ENCODE measurements at places on chromosomes 3 and 15. TPM values are rescaled to one million over a fixed set of nuclear protein-coding genes. Genes with fewer than 3 reads are reported as not detected.

- H3K4me3 ChIP-seq, result no peak overlapping the region
- H3K27me3 ChIP-seq, result no peaks in the 10 kb centered on the region
- no peak for DNase-seq
- no peak overlapping the region for H3K27ac ChIP-seq
Measured at GRCh38 chr15:64030123-64030522, 16.2 kb downstream of the DAPK2 start.

Gene CHDH
- 1.2 TPM for total RNA-seq

Gene NME9
- total RNA-seq, result 0.22 TPM

DNA sequence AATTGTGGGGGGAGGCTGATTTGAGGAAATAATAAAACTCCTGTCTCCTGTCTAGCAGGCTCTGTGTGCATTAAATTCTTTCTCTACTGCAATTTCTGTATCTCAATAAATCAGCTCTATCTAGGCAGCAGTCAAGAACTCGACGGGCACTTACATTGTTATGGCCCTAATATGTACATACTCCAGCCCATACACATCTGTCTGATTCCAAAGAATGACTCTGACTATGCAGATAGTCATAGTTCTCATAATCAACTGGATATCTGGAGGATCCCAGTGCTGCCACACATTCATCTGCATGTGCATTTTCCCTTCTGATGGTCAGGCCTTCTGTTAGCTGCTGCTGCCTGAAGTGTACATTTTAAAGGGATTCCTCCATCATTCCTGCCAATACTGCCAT, 114.6 kb downstream of the GABRB3 start:
- H3K4me1 ChIP-seq, result no peaks in the 10 kb centered on the region
- no peaks in the 10 kb centered on the region for H3K36me3 ChIP-seq
- DNase-seq, result no peak
- H3K27me3 ChIP-seq, result no peaks in the 10 kb centered on the region
- H3K27ac ChIP-seq, result no peak overlapping the region

- no peak overlapping the region for H3K4me3 ChIP-seq
- no peak for DNase-seq
- no peaks in the 10 kb centered on the region for H3K27me3 ChIP-seq
- no peak overlapping the region for H3K27ac ChIP-seq
Measured at GRCh38 chr3:39387411-39387975, 4.3 kb downstream of the SLC25A38 start.

- H3K27ac ChIP-seq, result no peak overlapping the region
- H3K27me3 ChIP-seq, result no peaks in the 10 kb centered on the region
- H3K4me3 ChIP-seq, result no peak overlapping the region
- H3K4me1 ChIP-seq, result peaks cover 31% of the 10 kb centered on the region
- no peaks in the 10 kb centered on the region for H3K36me3 ChIP-seq
Measured at GRCh38 chr15:77575203-77575934, 57.3 kb downstream of the LINGO1 start.

GRCh38 chr15:77671362-77672056, 38.8 kb upstream of the LINGO1 start:
- no peak overlapping the region for H3K27ac ChIP-seq
- H3K36me3 ChIP-seq, result no peaks in the 10 kb centered on the region
- no peak for DNase-seq
- no peaks in the 10 kb centered on the region for H3K4me1 ChIP-seq
- H3K27me3 ChIP-seq, result peaks cover 20% of the 10 kb centered on the region

DNA sequence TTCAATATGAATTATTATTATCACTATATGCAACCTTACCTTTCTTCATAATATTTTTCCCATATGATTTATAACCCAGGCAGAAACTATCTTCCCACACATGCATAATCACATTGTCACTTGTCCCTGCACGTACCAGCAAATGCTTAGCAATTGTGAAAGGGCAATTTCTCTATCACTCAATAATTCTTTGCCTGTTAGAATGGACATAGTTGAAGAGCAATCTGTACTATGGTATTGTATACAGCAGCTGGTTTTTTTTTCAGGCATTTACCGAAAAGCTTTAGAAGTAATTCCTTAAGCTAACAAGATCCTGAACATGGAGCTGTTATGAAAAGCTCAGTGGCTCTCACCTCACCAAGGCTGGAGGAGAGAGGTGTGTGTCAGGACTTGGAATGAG, 999.5 kb downstream of the TUSC7 start:
- H3K27ac ChIP-seq, result no peak overlapping the region
- H3K36me3 ChIP-seq, result no peaks in the 10 kb centered on the region
- DNase-seq, result no peak
- no peaks in the 10 kb centered on the region for H3K4me1 ChIP-seq
- H3K4me3 ChIP-seq, result no peak overlapping the region

Gene FBLN2
- total RNA-seq, result 46.9 TPM

GRCh38 chr15:63600001-63600615, 2.9 kb downstream of the FBXL22 start:
- peaks cover 57% of the 10 kb centered on the region for H3K4me1 ChIP-seq
- H3K4me3 ChIP-seq, result peak overlapping the region; percentile 55
- no peaks in the 10 kb centered on the region for H3K27me3 ChIP-seq
- peak; percentile 65 for DNase-seq

- H3K36me3 ChIP-seq, result peaks cover 5% of the 10 kb centered on the region
- peaks cover 63% of the 10 kb centered on the region for H3K4me1 ChIP-seq
- peak; percentile 85 for DNase-seq
- H3K27ac ChIP-seq, result peak overlapping the region; percentile 60
Measured at GRCh38 chr15:40929660-40930429, 705 bp downstream of the DLL4 start.

Gene RBPMS2
- 0.44 TPM for total RNA-seq

DNA sequence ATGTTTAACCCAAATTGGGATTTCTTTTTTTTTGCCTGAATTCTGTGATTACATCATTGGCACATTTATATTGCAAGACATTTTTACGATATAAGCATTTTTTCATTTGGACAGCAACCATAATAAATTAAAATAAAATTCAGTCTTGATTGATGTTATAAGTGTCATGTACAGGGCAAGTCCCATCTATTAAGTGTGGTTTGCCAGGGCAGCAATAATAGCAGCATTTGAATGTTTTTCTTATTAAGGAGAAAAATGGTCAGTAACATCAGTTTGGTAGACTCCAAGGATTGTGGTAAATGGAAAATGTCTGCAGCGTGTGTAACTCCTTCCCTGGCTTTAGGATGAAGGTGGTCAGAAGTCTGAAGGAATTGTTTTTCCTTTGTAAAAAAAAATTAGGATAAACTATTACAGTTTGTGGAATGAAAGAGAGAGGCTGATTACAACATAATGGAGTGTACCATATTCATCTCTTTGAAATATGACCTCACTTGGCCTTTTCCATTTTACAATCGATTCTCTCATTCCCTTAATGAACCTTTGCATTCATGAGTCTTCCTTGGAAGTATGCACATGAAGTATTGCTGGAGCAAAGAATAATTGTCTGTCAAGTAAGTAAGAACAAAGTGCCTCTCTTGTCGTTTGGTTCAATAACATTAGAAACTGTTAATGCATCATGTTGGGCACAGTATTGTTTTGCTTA, 405.4 kb upstream of the THRB start:
- DNase-seq, result no peak
- H3K4me3 ChIP-seq, result no peak overlapping the region
- no peaks in the 10 kb centered on the region for H3K27me3 ChIP-seq
- H3K36me3 ChIP-seq, result no peaks in the 10 kb centered on the region
- H3K27ac ChIP-seq, result no peak overlapping the region

DNA sequence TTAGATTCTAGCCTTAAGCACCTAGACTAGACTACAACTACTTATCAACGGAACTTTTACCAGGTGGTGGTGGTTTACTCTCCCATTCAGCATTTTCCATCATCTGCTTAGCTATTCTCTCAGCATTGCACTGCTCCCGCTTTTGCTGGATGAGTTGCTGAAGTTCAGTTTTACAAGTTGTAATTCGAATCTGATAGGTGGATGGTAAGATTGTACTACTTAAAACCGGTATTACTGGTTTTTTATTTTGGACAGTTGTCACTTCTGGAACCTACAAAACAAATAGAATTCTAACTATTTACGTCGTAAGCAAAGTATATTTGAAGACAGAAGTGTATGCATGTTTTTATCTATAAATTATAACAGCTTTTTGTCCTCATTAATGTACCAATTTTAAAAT, 41.1 kb downstream of the PIK3R4 start:
- H3K27ac ChIP-seq, result no peak overlapping the region
- no peaks in the 10 kb centered on the region for H3K4me1 ChIP-seq
- no peak for DNase-seq
- no peaks in the 10 kb centered on the region for H3K27me3 ChIP-seq
- no peak overlapping the region for H3K4me3 ChIP-seq

DNA sequence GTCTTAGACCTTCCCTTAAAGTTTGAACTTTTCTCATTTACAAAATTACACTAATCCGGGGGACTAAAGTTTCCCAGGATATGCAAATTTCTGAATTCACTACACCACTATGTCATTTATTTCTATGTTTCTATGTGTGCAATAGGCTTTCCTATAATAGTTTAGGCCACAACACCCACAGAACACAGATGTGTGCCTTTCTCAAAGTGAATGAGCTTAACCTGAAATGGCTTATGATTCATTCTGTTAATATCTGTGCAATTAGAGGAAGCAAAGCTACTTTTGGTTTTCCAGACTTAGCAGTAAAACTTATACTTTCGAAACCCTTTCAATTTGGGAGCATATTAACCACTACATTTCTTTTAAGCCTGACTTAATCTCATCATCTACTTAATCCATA, 748.1 kb downstream of the GBE1 start:
- H3K4me3 ChIP-seq, result no peak overlapping the region
- no peak for DNase-seq
- H3K4me1 ChIP-seq, result no peaks in the 10 kb centered on the region
- no peaks in the 10 kb centered on the region for H3K36me3 ChIP-seq
- H3K27me3 ChIP-seq, result no peaks in the 10 kb centered on the region

DNA sequence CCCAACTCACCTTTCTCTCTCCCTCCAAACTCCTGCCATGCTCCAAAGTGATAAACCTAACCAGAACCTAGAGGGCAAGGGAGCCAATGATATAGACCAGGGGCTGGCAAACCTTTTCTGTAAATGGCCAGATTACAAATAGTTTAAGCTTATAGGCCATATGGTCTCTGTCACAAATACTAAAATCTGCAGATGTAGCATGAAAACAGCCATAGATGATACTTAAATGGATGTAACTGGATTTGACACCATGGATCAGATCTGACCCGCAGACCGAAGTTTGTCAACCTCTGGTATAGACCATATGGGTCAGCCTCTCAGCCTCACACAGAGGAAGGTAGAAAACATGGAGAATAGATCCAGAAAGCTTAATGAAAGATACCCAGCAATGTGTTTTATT, 165.2 kb upstream of the STT3B start:
- H3K27ac ChIP-seq, result no peak overlapping the region
- DNase-seq, result no peak
- H3K27me3 ChIP-seq, result no peaks in the 10 kb centered on the region

- H3K4me1 ChIP-seq, result peaks cover 2% of the 10 kb centered on the region
- H3K4me3 ChIP-seq, result no peak overlapping the region
- no peaks in the 10 kb centered on the region for H3K36me3 ChIP-seq
- no peaks in the 10 kb centered on the region for H3K27me3 ChIP-seq
Measured at GRCh38 chr15:29838352-29839010, 16.2 kb upstream of the TJP1 start.

- no peak for DNase-seq
- no peaks in the 10 kb centered on the region for H3K4me1 ChIP-seq
- H3K27ac ChIP-seq, result no peak overlapping the region
- no peak overlapping the region for H3K4me3 ChIP-seq
- H3K36me3 ChIP-seq, result no peaks in the 10 kb centered on the region
Measured at GRCh38 chr3:16104156-16104555, 70.3 kb upstream of the GALNT15 start.

- no peak overlapping the region for H3K4me3 ChIP-seq
- H3K27ac ChIP-seq, result no peak overlapping the region
- DNase-seq, result no peak
- H3K27me3 ChIP-seq, result no peaks in the 10 kb centered on the region
- no peaks in the 10 kb centered on the region for H3K36me3 ChIP-seq
Measured at GRCh38 chr3:103873897-103874545, 1439.2 kb downstream of the ZPLD1 start.

- H3K4me3 ChIP-seq, result no peak overlapping the region
- no peak for DNase-seq
- H3K36me3 ChIP-seq, result peaks cover 6% of the 10 kb centered on the region
- H3K27ac ChIP-seq, result no peak overlapping the region
Measured at GRCh38 chr15:100931143-100931890, 12.2 kb downstream of the LRRK1 start.

GRCh38 chr3:69665026-69665737, 74.1 kb upstream of the MITF start:
- H3K27me3 ChIP-seq, result no peaks in the 10 kb centered on the region
- DNase-seq, result peak; percentile 43
- peaks cover 8% of the 10 kb centered on the region for H3K4me1 ChIP-seq
- H3K27ac ChIP-seq, result no peak overlapping the region
- no peak overlapping the region for H3K4me3 ChIP-seq

Gene TMEM158
- 0.98 TPM for total RNA-seq

DNA sequence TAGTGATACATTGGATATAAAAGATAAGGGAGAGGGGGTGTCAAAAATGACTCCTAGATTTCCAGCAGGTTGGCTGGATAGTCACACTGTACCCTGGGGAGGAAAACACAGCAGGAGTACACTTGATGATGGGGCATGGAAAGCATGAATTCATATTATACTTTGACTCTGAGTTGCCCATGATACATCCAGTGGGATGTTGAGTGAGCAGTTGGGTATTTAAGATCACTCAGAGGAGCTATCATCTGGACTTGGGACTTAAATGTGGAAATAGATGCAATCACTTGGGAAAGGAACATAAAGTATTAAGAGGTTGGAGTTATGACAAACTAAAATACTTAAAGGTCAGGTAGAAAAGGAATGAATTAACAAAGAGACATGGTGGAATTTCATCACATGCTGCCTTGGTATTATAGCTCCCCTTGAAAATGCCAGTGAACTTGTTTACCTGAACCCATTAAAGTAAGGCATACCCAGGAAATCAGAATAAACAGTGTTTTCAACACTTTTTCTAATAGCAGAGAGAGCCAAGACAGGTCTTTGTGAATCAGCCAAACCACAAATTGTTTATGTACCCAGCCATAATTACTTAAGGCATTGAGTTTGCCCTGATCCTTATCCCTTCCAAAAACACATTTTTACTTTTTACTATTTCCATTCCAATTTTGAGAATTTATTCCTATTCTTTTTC, 49.9 kb upstream of the ABI3BP start:
- H3K4me1 ChIP-seq, result peaks cover 2% of the 10 kb centered on the region
- no peaks in the 10 kb centered on the region for H3K36me3 ChIP-seq
- no peak overlapping the region for H3K27ac ChIP-seq
- no peak for DNase-seq
- no peak overlapping the region for H3K4me3 ChIP-seq

GRCh38 chr3:55571913-55572312, 84.8 kb upstream of the WNT5A start:
- H3K27ac ChIP-seq, result no peak overlapping the region
- no peak overlapping the region for H3K4me3 ChIP-seq
- peaks cover 7% of the 10 kb centered on the region for H3K4me1 ChIP-seq
- no peaks in the 10 kb centered on the region for H3K36me3 ChIP-seq
- peaks cover 3% of the 10 kb centered on the region for H3K27me3 ChIP-seq

DNA sequence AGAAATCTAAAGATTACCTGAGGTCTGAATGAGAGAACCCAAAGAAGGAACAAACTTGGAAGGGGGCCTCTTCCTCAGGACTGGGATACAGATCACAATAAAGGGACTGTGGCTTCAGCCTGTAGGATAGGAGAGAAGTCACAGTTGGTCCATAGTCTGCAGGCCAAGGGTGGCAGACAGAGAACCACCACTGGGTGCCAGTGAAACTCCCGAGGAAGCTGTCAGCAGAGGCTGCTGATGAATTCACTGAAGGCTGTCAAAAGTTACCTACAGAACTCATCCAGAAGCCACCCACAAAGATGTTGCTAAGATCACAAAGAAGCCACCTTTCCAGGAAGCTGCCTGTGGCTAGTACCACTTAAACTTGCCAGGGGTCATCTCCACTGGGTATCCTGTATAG, 78.5 kb downstream of the TMCO5A start:
- H3K4me1 ChIP-seq, result no peaks in the 10 kb centered on the region
- H3K4me3 ChIP-seq, result no peak overlapping the region
- no peak overlapping the region for H3K27ac ChIP-seq
- no peaks in the 10 kb centered on the region for H3K27me3 ChIP-seq

Gene SLC38A3
- 1.7 TPM for total RNA-seq

Gene MELTF
- total RNA-seq, result 6.1 TPM

Measured in muscle of leg (tissue), 16 donors.